ENCODE measurements at places on chromosomes 6 and 20.

- DNase-seq = no peak
These were observed 210.0 kb upstream of the TAB2 start for GRCh38 chr6:149107520-149107919.

DNA sequence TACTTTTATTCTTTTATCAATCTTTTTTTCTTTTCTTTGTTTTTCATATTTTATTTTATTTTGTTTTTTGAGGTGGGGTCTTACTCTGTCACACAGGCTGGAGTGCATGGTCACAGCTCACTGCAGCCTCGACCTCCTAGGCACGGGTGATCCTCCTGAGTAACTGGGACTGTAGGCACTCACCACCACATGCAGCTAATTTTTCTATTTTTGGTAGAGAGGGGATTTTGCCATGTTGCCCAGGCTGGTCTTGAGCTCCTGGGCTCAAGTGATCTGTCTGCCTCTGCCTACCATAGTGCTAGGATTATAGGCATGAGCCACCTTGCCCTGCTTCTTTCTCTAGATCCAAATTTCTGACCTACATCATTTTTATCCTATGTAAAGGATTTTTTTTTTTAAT lies 153.2 kb downstream of the CDKAL1 start:
- no peak for DNase-seq

DNA sequence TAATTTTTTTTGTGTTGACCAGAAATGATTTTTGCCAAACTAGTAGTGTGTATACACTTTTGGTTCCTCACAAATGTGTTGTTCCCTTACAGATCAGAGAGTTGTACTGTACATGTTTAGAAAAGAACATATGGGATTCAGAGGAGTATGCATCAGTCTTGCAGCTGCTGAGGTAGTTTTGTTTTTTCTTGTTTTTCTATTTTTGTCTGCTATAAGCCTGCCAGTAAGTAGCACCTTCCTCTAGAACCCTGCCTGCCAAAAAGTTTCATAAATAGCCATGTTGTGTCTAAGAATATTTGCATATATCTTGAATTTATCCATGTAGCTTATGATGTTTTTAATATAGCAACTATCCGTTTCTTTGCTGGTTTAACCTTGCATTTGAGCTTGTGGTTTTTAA lies 46.4 kb downstream of the ORC3 start:
- no peak for DNase-seq

DNA sequence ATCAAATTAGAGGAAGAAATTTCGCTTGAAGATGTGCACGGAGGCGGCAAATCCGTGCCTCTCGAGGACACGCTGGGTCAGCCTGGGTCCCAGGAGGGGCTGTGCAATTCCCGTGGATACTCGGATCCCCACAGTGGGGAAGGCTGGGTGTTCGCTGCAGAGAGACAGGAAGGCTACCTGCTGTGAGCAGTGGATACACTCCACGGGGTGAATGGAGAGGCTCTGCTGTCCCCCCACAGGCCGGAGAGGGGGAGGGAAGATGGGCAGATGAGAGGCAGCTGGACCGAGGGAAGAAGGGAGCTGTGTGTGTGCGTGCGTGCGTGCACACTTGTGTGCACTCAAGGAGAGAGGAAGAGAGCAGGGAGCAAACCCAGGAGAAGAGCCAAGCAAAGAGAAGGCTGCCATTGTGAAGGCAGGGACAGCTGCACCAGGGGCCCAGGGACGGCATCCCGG lies 57.3 kb downstream of the SULF2 start:
- DNase-seq = peak; percentile 63

Data from activated effector memory CD4-positive, alpha-beta T cell treated with anti-CD3 and anti-CD28 coated beads, Interleukin-2, amount 50 U/mL, for 16 hours (primary cell).